ENCODE measurements at places on chromosomes 3 and 15.

DNA sequence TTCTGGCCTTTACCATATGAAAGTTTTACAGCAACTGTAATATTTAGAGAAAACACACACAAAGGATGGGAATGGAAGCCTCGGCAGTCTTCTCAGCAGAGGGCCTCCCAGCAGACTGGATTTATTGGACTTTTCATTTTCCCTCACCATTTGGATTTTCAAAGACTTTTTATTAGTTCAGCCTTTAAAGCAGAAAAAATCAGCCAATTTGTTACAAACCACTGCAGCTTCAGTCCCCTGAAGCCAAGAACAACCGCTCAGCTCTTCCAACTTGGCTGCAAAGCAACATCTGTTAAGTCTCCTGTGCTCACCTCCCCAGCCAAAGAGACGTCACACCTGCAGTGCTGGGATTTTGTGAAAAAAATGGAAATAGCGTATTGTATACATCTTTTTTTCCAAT is 120.8 kb downstream of the GMPS start:
- DNase-seq, result no peak

DNA sequence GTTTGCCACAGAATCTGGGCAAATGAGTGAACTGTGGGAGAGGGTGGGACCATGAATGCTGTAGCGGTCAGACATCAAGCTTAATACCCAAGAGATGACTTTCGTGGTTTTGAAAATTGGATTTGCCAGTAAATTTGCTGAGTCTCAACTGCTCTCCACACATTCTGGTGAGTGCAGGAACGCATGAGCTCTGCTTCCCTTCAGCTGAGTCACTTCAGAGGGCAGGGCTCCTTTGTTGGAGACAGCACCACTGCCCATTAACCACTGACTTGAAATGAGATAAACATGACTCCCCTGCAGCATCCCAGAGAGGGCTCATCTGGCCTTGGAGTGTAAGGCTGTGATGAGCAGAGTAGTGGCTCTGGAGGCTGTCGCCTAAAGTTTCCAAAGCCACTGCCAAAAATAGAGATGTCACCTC is 22.6 kb downstream of the RARRES1 start:
- peak; percentile 99 for DNase-seq

DNA sequence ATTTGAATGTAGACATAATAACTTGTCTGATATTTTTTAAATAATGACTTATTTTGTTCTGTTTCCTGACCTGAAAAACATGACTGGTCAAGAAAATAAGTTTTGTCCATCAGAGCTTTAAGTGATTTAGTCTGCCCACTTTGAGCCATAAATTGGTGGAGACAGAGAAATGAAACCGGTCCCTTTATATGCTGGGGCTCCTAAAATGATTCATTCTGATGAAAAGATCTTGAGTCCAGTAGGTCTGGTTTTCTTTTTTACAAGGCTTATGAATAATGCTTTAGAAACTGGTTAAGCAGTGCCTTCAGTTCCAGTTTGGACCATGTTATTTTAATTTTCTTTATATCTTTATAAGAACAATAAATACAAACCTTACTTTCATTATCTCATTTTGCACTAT is 293.2 kb downstream of the DIPK2A start:
- no peak for DNase-seq

- DNase-seq, result no peak
These were observed 3.9 kb downstream of the HYAL2 start for GRCh38 chr3:50318615-50319014.

DNA sequence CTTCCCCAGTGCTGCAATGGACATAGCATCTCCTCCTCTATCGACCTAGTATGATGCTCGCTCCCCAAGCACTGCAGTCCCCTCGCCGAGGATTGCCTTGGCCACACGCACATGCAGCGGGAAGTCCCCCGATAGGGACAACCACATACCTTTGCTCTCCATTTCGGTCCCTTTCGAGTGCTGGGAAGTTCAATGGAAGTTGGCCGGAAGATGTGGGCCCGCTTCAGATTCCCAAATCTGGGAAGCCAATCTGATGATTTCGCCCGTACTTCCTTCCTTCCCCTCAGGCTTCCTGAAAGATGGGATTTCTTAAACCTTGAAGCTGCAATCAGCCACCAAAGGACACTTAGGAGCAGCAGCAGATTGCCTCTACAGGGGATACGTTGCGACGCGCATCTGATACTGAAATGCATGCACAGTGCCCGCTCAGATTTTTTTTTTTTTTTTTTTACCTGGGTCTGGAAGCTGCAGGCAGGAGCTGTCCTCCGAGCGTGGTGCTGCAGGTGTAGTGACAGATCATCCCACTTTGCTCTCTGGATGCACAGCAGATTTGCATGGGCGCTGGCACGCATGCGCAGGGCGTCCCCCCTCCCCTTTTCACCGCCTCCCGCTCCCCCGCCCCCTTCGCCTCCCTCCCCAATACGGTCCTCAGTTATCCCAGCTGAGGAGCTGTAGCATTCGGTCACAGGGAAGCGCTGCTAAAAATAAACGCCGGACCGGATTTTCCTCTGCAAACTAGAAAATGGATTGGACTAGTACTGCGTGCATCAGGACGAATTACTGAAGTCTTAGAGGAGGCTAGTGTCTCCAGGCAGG is at the start of gene FGF12:
TSS of gene FGF12 (minus strand) at position 510 of the 816 bp plus-strand sequence.
- peak; percentile 11 for DNase-seq

DNA sequence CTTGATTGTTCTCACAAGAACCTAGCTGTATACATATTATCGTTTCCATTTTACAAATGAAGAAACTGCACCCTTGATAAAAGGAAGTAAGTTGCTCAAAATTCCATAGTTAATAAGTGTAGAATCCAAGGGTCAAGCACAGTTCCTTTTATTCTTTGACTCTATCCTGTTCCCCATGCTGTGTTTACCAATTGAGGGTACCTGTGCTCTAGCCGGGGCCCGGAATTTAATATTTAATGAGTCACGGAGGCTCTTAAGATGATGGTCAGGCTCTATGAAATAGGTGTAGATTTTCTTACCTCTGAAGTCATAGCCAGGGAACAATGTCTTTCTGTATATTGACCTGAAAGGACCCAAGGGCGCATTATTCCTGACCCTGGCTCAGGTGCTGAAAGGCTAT is 65.2 kb downstream of the LPP start:
- no peak for DNase-seq

DNA sequence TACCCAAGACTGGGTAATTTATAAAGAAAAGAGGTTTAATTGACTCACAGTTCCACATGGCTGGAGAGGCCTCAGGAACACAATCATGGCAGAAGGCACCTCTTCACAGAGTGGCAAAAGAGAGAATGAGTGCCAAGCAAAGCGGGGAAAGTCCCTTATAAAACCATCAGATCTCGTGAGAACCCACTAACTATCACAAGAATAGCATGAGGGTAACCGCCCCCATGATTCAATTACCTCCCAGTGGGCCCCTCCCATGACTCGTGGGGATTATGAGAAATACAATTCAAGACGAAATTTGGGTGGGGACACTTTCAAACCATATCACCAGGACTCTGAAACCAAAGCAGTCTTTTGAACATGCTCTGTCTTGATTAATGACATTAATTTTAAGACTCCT is 7.0 kb downstream of the RTP3 start:
- no peak for DNase-seq

GRCh38 chr3:101229681-101230080 is 90.7 kb downstream of the IMPG2 start:
- DNase-seq, result peak; percentile 19

Data from amniotic epithelial cell (primary cell).